Fibroblast of mammary gland (primary cell): ENCODE measurements at places on chromosomes 11 and 22.

- DNase-seq: peak; percentile 74
Measured at GRCh38 chr11:64916040-64916774, 802 bp downstream of the ATG2A start.

DNA sequence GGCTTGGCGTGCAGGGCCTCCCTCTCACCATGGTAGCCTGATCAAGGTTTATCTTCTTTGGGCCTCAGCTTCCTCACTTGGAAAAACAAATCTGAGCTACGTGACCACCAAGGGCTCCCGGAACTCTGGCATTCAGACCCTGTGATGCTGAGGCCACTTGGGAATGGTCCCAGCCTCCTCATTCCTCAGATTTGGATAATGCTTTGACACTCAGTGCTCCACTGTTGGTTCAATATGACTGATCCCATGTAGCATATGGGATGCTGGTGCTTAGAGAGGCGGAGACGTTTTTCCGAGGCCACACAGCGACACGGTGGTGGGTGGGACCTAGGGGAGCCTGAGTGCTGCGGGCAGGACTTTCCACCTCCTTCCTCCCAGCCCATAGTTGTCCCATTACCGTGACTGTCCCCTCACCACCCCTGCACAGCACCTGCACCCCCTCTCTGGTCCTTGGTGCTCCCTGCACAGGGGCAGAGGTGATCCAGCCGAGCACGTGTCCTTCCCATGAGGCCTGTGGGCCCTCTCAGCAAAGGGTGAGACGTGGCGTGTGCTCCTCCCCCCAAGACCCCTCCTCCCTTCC, 23.1 kb downstream of the MB start:
- DNase-seq: no peak

- DNase-seq: no peak
Measured at GRCh38 chr11:113338730-113339129, 24.3 kb downstream of the TTC12 start.

DNA sequence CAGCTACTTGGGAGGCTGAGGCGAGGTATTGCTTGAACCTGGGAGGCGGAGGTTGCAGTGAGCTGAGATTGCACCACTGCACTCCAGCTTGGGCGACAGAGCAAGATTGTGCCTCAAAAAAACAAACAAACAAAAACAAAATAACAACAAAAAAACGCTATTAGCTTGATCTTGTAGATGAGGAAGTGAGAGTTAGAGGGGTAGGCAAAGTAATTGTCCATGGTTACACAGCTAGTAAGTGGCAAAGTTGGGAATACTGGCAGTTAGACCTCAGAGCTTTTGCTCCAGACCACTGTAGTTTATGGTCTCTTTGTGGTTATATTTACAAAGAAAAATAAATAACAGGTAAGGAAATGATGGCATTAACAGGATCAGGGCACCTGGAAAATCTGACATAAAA, 15.1 kb downstream of the LDHC start:
- DNase-seq: no peak

GRCh38 chr11:65503949-65504673, 5.3 kb downstream of the MALAT1 start:
- DNase-seq: peak; percentile 55

- DNase-seq: no peak
Measured at GRCh38 chr11:38392176-38392575, 1794.1 kb upstream of the RAG2 start.

GRCh38 chr22:43014316-43014868, 557 bp downstream of the PACSIN2 start:
- no peak for DNase-seq

DNA sequence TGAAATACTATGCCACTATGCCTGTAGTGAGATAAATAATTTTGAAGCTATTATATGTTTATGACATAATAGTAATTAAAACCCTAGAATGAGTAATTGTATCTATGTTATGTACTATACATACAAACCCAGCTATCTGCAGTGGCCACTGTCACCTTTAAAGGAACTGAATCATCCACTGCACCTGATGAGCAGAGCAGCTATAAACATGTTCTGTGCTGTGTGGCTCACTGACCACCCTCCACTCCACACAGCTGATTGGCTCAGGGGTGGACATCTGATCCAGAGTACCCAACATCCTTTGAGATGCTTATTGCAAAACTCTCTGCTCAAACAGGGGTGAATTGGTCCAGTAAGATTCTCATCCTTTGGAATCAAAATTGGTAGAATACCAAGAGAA, 19.2 kb upstream of the RRAS2 start:
- DNase-seq: no peak

- no peak for DNase-seq
Measured at GRCh38 chr11:123885570-123885969, at the start of gene TMEM225. Gene TMEM225, minus strand, starts transcription at chr11:123885670. Its CDS starts 245 bp downstream, at chr11:123885425.

DNA sequence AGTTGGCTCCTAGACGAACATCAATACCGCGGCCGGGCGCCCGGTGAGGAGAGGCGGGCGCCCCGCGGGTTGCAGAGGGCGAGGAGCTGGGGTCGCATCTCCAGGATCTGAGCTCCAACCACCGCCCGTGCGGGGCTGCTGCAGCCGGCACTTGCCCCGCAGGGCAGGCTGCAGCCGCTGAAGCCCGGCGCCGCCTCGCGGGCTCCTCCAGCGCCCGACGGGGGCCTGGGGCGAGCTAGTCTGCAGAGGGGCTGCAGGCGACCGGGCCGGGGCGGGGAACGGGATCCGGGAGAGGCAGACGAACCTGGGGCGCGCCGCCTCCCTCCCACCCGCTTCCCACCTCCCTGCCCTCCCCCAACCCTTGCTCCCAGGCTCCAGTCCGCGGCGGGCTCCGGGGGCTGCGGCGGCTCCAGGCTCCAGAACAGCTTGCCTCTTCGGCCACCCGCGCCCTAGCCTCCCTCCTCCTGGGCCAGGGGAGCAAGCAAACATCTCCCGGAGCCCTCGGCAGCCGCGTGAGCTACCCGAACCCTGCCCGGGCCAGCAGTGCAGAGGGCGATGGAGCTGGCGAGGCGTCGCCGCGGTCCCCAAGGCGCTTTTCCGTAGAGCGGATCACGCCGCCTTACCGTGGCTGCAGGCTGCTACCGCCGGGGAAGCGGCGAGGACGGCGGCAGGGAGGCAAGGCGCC, 802 bp downstream of the TENM4 start:
- DNase-seq: no peak

DNA sequence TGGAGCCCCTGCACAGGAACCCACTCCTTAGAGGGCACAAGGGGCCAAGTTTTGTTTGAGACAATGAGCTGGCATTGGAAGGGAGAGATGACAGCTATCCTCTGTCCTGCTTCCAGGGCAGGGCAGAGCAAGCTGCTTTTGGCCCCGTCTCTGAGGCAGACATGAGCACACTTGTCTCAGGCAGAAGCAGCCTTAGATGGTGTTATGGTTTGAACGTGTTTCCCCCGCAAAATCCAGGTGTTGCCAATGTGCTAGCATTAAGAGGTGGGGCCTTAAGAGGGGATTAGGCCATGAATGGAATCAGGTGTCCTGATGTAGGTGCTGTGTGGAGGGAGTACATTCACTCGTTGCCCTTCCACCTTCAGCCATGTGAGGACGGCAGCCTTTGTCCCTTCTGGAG, 2.5 kb downstream of the TP53AIP1 start:
- no peak for DNase-seq

- DNase-seq: peak; percentile 78
Measured at GRCh38 chr11:10930972-10931760, 73.3 kb upstream of the ZBED5 start.

- no peak for DNase-seq
Measured at GRCh38 chr22:40335358-40335757, 10.9 kb upstream of the ADSL start.

GRCh38 chr11:35242412-35243242, 103.7 kb downstream of the CD44 start:
- no peak for DNase-seq

GRCh38 chr11:20055312-20055711, 105.0 kb downstream of the DBX1 start:
- no peak for DNase-seq

GRCh38 chr11:27357250-27357649, 5.8 kb downstream of the CCDC34 start:
- no peak for DNase-seq
